ENCODE measurements at places on chromosomes 6 and 20. TPM values are rescaled to one million over a fixed set of nuclear protein-coding genes. Genes with fewer than 3 reads are reported as not detected.

Gene SLC24A3
- total RNA-seq, result 1.0 TPM

GRCh38 chr6:63348836-63349235 is 29.1 kb upstream of the LGSN start:
- DNase-seq, result no peak

- no peak for DNase-seq
Measured at GRCh38 chr6:166282394-166283032, 25.7 kb downstream of the PRR18 start.

- no peak for DNase-seq
Measured at GRCh38 chr6:12420626-12421025, 130.5 kb downstream of the EDN1 start.

DNA sequence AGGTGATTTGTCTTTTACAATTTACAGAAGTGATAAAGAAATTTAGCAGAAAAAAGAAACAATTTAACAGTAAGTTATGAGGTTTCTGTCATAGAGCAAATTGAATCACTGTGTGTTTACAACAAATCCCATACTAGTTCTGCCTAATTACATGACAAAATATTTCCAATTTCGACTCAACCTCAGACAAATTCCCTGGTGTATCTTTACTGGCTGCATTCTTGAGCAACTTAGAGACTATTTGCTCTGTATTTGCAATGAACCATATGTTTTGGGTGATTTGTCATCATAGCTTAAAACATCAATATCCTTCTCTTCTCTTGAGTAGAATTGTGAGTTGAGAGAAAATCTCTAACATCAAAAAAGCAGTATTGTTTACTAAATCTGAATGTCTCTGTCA is 128.7 kb downstream of the SIM1 start:
- no peak for DNase-seq

DNA sequence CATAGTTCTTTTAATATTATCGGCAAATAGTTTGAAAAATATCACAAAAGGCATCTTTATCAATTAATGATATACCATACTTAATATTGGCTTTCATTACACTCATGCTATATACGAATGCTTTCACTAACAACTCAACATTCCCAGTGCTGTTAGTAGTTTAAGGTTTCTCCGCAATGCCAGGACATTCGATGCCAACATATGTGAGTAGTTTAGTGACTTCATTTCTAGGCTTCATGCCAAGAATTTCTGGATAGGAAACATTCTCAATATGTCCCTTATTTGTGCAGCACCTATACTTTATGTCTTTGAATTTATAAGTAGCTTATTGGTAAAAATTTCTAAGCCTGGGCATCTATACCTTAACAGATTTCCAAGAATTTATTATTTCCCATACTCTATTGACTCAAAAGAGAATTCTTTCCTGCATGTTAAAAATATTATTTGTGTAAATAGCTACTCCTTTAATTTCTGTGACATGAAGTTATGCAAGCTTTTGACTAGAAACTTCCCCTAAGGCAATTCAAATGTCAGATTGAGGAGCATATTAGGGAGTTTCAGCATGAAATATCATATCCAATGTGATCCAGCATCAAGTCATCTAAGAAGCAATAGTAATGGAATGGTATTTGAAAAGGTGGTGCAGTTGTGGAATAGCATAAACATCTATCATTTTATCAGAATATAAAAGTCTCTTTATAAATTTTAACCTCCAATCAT is 236.0 kb upstream of the STXBP5 start:
- DNase-seq, result no peak

DNA sequence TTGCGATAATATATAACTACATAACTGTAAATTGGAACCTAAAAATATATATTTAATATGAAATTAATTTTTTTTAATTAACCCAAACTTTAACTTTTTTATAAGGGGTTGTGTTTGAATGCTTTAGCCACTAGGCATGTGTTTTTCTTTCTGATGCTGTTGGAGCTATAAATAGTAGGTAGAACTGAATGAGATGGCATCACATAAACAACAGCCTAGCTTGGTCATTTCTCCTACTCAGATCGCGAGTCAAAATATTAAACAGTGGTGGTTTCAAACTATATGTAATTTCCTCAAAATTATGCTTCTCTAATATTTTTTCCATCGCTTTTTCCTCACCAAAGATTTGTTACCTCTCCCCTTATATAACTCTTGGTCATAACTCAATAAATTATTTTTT is 243.2 kb downstream of the ARID1B start:
- no peak for DNase-seq

- no peak for DNase-seq
Measured at GRCh38 chr6:88698661-88699060, 264.8 kb downstream of the RNGTT start.

DNA sequence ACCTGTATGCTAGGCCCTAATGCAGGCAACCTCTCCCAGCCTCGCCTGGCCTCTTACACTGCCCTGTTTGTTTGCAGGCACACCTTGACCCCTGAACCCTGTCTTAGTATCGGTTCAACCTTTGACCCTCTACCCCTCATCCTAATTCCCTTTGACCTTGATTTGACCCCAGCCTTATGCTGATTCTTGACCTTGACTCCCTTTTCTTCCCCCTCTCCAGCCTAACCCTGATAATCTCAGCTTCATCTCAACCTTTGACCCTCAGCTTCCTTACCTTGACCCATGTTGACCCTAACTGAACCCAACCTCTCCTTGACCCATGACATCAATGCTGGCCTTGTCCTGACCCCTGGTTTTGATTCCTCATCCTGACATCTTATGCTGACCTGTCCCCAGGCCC is 33.8 kb downstream of the UQCC2 start:
- no peak for DNase-seq

DNA sequence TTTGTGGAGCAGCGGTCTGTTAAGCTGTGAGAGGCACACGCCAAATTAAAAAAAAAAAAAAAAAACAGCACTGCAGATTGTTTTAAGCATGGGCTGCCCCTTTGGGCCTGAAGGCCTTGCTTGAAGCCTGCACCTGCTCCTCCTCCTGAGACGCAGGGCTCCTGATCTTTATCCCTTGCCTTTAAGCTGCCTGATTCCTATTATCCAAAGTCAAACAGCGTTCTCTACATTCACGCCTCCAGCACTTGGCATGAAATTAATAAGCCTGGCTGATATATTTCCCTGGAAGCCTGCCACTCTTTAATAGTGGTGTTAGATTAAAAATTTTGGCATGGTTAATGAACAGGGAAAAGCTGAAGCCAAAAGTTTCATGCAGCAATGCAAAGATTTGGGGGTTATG is 163.9 kb downstream of the FAXC start:
- no peak for DNase-seq

DNA sequence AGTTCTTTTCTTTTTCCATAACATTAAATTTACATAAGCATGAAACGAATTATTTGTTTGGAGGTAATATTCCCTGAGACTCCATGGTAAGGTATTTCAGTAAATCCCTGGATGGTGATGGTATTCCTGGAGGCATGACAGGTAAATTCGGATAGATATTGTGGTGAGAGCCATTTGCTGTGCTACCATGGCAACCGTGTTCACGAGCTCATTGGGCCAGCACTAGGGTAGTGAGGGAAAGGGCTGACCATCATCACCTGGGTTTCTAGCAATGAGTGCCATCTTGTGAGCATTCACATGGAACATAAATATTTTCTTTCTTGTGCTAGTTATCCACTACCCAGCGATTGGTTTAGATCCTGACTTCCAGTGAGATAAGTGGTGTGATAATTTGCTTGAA is 51.9 kb upstream of the GNRH2 start:
- no peak for DNase-seq

Measured in right cardiac atrium (tissue), 5 donors.